ENCODE measurements at places on chromosomes 3 and 15. TPM values are rescaled to one million over a fixed set of nuclear protein-coding genes. Genes with fewer than 3 reads are reported as not detected.

Gene PTPN9
- 37.9 TPM for total RNA-seq

Gene LOXL1
- 30.9 TPM for total RNA-seq

Gene TM4SF18
- total RNA-seq = 3.7 TPM

DNA sequence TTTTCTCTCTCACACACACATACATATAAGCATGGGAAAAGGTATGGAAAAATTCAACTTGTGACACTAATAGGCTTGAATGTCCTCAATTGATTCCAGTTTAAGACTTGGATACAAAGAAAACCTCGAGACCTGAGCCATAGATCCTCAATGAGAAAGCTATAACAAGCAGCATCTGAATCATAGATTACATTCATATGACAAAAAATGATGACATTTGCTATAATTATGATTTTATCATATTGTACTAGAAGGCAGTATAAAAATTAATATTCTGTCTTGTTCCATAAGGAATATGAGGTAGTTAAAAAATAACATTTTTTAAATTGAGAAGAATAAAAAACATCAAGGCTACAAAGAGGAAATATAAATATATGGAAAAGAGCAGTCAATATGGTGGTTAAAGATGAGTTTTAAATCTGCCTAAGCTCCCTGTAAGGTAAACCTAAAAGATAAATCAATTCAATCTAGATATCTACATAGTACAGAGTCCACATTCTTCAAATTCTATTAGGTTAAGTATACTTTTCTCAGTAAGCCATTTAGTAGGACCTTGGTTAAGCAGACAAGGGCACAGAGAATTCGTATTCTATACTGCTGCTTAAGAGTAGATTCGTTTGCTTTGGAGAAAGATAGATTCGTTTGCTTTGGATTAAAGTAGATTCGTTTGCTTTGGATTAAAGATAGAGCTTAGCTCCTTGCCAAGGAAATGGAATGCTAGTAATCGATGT is 175.7 kb downstream of the STAG1 start:
- no peak for DNase-seq

DNA sequence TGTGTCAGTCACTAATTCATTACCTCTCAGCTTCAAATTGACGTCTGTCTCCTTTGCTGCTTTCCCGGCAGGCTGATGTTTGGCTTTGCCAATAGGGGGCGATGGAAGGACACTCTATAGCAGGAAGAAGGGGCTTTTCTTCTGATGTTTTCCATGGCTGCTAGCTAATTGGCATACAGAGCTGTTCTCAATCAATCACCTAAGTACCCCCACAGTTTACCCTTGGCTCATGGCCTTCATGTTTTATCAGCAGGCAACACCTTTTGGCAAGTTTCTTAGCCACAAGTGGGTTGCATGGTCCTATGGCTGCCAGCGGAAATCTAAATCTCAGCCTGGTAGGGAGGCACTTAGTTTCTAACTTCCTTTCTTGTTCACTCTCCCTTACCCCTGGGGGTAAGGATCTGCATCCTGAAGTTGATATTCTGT is 45.0 kb downstream of the ESYT3 start:
- DNase-seq = peak; percentile 42

GRCh38 chr15:68765602-68766368 is 54.9 kb downstream of the ANP32A start:
- DNase-seq = no peak

GRCh38 chr15:78069462-78070029 is 8.0 kb downstream of the TBC1D2B start:
- DNase-seq = no peak

DNA sequence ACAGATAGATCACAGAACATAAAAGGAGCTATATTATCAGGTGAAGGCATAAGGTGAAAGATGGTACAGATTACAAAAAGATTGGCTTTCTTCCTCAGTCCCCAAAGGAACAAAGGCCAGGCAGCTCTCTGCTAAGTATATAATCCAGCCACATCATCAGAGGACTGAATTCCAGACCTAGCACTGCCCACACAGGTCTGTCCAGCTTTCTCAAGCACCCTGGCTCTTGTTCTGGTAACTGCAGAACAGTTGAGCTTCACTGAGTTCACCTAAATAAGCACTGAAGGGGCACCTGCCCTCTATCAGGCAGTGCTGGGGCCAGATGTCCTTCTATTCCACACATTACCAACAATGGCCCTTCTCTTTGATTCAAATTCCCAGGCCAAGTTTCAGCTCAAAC is 6.3 kb downstream of the DUOXA1 start:
- DNase-seq = no peak

DNA sequence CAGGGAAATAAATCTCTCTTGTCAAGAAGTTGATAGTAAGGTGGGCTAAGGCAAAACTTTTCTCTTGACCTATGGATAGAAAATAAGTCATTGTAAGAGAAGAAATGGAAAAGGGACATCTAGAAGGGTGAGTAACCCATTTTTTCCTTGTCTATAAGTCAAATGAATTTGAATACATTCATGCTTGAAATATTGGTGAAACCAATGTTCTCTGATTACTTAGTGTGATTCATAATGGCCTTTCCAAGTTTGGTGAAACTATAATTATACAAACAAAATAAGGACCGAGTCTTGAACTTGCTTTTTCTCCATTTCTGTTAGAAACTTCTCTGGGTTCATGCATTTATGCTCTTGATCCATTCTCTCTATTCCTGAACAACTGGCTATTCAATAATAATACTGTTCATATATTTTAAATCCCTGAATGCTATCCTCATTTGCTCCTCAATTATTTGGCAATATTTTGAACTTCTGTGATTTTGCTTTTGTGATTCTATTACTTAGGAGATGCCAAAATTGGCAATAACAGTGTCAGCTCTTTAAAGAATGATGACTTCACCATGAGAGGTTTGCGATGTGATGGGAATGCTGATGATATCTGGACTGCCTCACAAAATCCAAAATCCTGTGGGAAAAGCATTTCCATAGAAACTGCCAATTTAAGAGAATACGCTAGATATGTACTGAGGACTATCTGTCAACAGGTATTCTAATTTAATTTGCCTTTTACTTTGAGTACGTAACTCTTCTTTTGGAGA is 12.3 kb downstream of the P2RY12 start:
- DNase-seq = no peak

- DNase-seq = no peak
Observed at GRCh38 chr3:113088616-113089015, 97.8 kb downstream of the GTPBP8 start.

GRCh38 chr3:69255928-69256327 is 130.0 kb downstream of the FRMD4B start:
- no peak for DNase-seq

DNA sequence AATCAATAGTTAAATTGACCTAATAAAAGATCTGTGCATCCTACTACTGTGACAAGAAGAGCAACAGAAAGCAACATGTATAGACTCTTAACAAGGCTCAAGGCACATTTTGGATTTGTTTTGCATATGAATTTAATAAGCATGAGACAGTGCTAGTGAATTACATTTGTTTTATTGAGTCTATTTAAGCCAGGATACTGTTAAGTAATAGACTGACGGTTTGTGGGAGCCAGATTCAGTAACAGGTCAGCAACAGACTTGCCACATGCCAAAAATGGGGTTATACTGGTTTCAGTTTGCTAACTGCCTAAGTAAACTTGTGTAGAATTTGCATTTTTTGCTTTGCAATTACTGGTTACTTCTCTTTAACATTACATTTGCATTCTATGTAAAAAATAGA is 54.0 kb downstream of the MBNL1 start:
- DNase-seq = no peak

- no peak for DNase-seq
Observed at GRCh38 chr3:73525591-73525990, 99.2 kb downstream of the PDZRN3 start.

DNA sequence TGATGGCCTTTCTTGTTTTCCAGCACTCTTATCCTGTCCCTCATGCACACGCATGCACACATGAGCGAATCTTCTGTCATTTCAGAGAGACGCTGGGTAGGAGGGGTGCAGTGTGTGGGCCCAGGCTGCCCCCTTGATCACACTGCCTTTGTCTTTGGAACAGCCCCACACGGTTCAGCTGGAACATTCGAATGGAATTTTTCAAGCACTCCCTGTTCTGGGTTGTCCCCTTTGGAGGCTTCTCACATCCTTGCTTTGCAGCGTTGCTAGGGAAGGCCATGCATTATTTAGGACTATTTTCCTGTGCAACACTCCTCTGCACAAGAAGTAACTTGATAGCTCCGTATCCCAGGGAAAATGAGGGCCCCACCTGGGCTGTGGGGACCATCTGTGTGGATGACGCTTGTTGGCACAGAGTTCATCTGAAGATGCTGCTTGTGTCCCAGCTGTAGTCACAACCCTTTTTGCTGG is 78.4 kb downstream of the SPSB4 start:
- DNase-seq = no peak

DNA sequence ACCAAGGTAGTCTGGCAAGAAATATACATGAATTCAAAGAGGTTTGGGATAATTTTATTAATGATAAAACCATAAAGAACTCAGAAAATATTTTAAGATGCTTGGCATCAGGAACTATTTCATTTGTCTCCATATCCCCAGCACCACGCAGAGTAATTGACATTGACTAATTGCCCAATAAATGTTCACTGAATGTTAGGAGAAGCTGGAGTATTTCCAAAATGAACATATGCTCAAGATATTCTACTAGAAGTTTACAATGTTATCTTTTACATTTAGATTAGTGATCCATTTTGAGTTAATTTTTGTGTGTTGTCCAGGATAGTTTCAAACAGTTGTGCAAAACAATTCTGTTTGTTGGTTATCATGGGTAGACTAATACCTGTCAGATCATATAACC is 298.8 kb upstream of the CTDSPL start:
- DNase-seq = no peak
